ENCODE measurements at places on chromosomes 5 and 9.

DNA sequence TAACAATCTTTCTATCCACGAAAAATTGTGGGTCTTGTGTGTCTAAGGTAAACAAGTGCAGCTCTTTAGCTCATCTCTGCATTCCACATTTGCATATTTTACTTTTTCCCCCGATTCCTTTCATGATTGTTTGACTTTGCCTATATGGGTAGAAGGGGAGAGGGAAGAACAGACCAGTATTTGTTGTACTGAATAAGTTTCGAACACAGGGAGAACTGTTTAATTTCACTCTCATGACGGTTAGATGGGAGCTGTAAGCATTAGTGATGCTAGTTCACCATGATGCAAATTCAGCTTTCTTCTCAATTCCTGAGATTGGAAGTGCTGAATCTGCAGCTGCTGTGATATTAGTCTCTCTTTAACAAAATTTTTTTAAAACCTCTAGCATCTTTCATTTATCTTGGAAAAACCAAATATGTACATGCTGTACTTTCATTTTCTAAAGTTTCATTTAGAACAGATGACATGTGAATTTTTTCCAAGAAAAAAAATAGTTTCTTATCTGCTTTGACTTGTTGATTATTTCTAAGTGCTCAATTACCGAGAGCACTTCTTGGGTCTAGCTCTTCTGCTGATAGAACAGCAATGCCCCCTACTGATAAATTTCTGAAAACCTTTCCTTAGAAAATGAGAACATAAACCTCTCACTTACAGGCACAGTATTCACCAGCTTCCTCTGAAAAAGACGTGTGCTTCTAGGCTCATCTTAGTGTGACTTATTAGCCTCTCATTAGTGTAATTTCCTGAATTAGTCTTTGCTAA is 149.5 kb downstream of the BAAT start:
- no peak for DNase-seq

DNA sequence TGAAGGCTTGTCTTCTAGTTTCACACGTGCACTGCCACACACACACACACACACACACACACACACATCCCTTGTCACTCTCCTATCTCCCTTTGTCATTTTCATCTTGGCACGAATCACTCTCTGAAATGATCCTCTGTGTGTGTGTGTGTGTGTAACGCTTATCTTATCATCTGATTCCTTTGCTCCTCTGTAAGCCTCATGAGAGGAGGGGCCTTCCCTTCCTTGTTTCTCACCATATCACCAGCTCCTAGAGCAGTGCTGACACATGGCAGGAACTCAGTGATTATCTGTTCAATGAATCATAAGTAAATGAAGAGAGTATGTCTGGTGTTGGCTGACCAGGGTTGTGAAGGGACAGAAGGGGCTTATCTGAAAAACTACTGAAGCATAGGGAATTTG is 53.3 kb downstream of the PDE4D start:
- no peak for DNase-seq

GRCh38 chr5:23635938-23636337 is 128.5 kb downstream of the PRDM9 start:
- no peak for DNase-seq

DNA sequence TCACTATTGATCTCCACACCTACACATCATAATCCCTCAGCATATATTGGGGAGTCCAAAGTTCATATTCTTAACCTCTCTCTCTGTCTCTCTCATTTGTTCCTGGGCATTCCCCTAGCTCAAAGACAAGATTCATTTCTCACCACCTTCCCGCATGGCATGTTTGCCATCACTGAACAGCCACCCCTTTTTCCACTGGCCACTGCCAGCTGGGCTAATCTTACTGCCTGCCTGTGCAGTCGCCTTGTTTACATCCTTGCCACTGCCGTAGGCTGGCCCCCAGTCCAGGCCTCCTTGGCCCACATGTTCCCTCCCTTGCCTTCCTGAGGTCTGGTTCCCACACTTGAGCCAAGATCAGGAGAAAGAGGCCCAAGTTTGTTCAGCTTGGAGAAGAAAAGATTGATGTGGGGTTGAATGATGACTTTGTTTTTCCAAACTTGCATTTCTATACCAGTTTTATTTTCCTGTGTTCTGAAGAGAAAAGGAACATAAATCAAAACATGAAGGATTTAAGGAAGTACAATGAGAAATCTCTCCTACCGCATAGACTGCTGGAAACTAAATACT is 80.2 kb downstream of the PLAC8L1 start:
- no peak for DNase-seq

GRCh38 chr5:18798058-18798457 is 1163.8 kb downstream of the TAF11L14 start:
- DNase-seq: no peak

GRCh38 chr5:59503220-59503619 is 390.3 kb downstream of the PDE4D start:
- no peak for DNase-seq

DNA sequence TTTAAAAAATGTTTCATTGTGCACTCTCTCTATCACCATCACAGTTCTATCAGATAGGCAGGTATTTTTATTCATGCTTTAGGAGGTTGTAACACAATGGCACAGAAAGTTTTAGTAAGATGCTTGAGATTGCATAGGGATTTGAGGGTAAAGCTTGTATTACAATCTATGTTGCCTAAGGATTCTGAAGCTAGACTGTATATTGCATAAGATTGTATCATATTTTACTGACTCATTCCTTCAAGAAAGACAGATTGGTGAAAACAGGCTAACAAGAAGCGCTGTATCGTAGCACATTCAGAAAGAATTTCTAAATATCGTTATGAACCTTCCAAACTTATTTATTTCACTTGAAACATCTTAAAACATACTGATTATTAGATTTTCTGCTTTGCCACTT is 577.7 kb downstream of the EBF1 start:
- no peak for DNase-seq

- no peak for DNase-seq
These were observed 72.9 kb downstream of the ARSB start for GRCh38 chr5:78912085-78912771.

- no peak for DNase-seq
These were observed 185.3 kb upstream of the IER5L start for GRCh38 chr9:129363216-129363873.

- DNase-seq: peak; percentile 47
These were observed 1.1 kb downstream of the KIF2A start for GRCh38 chr5:62306896-62307689.
